GM12878 (cell line): ENCODE measurements at places on chromosomes 3 and 15.

DNA sequence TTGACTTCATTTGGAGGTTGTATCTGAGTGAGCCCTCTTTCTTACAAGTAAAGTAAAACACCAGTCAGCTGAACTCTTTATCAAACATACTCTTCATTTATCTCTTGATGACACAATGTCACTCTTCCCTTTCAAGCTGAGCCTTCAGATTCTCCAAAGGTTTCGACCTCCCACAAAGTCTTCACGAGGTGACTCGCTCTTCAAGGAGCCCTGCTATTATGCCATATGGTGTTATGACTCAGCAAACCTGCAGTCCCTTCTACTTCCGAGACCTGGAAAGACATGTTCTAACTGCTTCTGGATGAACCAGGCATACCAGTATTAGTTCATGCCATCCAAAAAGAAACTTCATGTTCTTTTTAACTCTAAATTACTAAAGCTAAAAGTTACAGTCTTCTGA, 23.1 kb downstream of the AADAC start:
- DNase-seq = no peak

GRCh38 chr3:113249601-113250000, 38.2 kb downstream of the BOC start:
- no peak for DNase-seq

DNA sequence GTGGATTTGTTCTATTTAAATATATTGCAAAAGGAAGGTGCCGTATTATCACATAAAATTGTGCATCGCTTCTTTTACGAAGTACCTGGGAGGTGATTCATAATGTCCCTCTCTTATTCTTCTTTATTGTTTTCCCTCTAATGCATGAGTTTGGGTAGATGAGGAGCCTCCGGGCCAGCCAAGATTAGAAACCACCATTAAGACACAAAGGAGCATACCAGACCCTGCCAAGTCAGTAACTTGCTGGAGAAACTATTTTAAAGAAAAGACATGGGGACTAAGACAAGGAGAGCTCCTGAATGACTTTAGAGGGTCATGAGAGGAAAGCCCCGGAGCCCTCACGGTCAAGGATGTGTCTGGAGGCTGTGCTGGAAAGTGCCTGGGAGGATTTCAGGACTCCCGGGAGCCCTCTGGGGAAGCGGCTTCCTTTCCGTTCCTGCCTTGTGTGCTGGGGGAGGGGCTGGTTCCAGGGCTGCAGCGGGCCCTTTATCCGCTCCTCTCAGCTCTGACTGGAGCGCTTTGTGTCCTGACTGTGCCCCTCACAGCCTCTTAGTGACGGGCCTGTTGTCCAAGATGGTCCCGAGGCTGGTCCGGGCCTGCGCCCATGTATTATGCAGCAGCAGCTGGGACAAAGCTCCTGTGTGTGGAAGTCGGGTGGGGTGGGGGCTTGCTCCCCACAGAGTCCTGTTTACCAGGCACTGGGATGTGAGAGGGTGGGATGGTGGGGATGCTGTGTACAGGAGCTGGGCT, 35.7 kb downstream of the CORO2B start:
- DNase-seq = no peak

DNA sequence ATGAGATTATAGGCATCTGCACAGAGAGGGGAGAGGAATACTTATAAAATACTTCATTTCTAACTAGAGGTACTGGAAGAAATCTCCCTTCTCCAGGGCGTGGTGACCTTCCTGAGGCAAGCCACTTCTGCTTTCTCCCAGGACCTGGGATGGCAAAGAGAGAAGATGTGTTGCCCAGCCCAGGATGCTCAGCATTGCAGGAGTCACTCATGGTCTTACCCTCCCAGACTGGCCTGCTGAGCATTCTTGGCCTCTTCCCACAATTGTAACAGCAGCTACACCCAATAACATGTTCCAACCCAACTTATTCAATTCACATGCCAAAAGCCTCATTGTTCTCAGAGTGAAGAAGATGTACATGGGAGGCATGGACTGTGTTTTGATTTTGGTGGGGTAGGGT, 37.9 kb downstream of the IL20RB start:
- no peak for DNase-seq

DNA sequence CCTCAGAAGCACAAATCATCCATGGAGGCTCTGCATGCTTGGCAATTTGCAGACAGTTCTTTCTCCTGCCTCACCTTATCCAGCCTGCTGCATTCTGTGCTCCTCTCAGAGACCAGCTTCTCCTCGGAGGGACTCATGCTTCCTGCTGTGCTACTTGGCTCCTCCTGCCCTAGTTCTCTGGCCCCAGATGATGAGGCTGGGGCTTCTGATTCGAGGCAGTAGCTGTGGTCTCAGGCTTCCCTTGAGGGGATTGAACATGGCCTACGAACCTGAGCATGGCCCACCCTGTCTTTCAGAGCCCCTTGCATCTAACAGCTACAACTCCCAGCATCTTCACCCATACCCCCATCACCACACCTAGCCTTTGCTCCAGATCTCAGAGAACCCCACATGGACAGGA, 6.7 kb downstream of the VIPR1 start:
- DNase-seq = no peak

GRCh38 chr3:123920868-123921267, 36.7 kb upstream of the MYLK start:
- no peak for DNase-seq

DNA sequence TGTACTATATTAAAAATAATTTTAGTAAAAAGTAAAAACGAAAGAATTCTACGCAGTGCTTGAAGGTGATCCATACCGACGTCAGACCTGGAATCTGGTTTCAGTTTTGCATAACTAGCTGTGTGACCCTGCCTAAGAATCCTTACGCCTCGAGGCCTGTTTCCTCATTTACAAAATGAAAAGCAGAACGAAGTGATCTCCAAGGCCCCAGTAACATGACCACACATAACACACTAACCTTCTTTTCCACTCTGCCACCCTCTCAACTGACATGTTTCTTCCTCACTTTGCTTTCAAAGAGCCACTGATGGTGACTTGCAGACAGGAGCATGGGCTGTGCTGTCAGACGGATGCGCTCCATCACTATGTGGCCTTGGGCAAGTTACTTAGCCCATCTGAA, 4.8 kb downstream of the MESD start:
- no peak for DNase-seq

GRCh38 chr15:87577336-87577735, 679.2 kb downstream of the NTRK3 start:
- no peak for DNase-seq

DNA sequence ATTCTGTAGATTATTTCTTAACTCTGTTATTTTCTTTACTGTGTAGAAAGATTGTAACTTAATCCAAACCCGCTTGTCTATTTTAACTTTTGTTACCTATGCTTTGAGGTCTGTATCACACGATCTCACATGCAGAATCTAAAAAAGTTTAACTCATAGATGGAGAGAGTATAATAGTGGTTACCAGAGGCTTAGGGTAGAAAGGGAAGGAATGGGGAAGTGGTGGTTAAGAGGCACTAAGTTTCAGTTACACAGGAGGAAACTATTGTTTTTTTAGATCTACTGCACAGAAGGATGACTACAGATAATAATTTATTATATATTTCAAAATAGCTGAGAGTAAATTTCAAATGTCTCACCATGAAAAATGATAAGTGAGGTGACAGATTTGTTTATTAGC, 515.2 kb downstream of the RSL24D1 start:
- DNase-seq = no peak

DNA sequence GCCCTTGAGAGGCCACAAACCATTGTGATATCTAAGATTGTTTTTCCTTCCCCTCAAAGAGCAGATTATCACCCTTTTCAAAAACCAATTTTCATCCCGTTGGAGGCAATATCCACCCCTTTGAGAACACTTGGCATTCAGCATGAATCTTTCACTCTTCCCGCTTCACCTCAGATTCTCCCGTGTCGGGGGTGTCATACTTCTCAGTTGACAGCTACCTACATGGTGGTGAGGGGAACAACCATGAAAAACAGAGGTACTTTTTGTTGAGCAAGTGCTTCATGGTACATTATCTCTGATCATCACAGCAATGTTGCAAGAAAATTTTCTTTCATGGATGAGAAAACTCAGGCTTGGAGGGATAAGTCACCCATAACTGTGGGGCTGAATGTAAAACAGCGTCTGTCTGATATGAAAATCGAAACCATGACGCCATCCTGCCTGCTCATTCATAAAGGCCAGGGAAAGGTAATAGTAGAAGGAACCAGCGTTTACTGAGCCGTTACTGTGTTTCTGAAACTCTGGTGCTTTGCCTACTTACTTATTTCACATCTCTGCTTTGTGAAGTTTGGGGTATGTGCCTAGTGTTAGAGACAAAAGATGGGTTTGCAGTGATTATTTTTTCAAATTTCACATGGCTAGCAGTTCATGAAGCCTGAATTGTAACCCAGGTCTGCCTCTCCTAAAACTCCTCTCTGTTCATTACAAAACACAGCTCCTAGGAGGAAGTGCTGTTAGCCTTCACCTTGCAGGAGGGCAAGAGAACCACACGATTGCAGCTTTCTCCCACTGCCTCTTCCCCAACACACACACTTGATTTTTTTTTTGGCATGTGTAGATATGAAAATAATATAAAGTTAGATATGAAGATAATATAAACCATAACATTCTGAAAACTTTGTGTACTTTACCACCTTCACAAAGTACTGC, 35.4 kb downstream of the SV2B start:
- DNase-seq = peak; percentile 36

DNA sequence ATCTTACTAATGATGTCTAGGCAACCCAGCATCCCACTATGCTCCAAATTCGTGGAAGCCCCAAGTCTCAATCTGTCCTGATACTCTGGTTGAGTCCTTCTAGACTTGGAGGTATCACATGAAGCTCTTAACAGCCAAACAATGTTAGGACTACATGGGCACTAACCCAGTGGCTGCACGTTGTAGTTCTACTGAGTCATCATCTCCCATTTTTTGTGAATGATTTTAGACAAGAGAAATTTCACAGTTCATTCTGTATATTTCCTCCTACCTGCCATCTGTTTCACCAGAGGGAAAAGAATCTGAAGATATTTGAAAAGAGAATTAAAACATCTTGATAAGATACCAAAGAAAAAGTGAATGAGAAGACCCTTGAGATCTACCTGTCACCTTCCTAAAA, 9.8 kb upstream of the WWTR1 start:
- DNase-seq = no peak

DNA sequence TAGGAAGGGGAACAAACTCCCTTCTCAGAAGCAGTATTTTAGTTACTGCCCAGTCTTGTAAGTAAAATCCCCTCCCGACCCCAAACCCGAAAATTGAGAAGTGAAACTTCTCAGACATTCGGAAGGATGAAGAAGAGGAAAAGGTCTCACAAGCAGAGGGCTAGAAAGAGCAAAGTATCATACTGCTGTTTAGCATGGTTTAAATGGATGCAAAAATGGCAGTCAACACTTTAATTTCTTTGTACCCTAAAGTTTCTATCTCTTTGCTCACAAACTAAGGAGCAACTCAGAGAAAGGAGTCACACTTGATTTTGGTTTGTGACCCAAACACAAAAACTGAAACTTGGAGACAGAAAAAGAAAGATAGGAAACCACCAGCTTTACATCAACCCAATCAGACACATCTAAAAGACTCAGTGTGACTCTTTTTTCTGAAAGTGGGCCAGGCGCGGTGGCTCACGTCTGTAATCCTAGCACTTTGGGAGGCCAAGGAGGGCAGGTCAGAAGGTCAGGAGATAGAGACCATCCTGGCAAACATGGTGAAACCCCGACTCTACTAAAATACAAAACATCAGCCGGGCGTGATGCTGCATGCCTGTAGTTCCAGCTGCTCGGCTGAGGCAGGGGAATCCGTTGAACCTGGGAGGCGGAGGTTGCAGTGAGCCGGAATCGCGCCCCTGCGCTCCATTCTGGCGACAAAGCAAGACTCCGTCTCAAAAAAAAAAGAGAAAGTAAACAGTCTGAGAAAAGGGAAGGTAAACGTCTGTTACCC, 63.2 kb upstream of the ATP11B start:
- DNase-seq = peak; percentile 68

- no peak for DNase-seq
These were observed 18.7 kb downstream of the TMF1 start for GRCh38 chr3:69033470-69033869.

DNA sequence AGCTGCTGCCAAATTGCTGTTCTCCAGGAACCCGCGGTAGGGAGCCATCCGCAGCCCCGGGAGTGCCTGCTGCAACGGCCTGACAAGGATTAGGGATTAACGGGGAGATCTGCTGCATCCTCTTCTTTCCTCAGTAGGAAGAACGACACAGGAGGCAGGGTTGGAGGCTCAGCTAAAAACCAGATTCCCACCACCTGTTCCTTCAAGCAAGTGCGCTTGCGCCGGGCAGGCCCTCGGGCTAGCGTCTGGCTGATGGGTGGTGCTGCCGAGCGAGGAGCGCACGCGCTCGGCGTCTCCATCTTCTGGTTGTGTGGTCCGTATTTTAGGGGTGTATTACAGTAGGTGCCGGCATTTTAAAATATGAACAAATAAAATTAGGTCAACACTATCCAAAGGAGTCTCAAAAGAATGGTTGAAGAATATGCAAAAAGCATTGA, 25.4 kb upstream of the SLC25A26 start:
- DNase-seq = no peak

GRCh38 chr15:60137711-60138396, 133.7 kb downstream of the FOXB1 start:
- DNase-seq = no peak

DNA sequence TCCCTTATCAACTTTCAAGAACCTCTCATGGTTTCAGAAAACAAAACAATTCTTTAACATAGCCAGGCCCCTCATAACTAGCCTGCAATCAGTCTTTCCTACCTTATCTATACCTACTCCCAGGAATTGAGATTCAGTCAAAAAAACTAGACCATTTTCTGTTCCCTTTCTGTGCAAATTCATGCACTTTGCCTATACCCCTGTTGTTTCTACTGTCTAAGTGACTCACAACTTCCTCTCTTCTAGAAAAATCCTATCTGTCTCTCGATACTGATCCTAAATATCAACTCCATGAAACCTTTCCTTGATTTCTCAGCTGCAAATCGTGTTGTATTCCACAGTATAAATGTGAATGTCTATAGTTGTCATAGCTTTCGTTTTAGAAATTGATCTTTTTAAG, 10.9 kb upstream of the IL1RAP start:
- no peak for DNase-seq

DNA sequence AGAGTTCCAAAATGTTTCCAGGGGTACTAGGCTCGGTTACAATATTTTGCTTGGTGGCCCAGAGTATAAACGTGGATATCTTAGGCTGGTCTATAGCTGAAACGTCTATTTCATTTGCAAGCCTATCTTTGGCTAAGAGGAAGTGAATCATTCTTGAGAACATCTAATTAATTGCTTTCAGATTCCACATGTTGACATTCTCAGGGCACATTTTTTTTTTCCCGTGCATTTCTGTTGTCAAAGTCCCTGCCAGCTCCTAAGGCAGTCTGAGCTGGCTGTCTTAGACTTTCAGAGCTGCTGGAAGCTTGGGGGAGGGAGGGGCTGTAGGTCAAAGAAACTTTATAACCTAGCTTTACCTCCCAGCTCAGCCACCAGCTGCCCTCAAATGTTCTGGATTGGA, 23.2 kb upstream of the LAMP3 start:
- DNase-seq = peak; percentile 26
